HCEC 1CT (cell line): ENCODE measurements at places on chromosomes 11 and 22.
A peak's percentile ranks its signal among the peaks of the same experiment; 100 is the strongest.

- no peak for DNase-seq
Observed at GRCh38 chr11:90722552-90723190, 499.8 kb upstream of the CHORDC1 start.

DNA sequence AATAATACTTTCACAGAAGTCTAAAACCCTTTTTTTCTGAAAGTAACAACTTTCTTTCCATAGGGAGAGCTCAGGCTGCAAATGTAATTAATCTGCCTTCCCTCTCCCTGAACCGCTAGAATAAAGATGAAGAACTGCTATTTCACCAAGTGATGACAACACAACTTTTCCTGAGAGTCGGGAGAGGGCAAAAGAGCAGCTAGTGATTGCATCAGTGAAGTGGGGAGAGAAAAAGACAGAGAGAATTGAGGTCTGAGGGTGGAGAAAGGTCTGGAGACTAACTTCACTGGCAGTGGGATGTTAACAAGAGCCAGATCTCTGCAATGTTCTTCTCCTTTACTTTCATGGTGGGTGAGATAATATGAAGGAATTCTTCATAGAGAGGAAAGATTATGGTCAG lies 10.9 kb upstream of the MPEG1 start:
- no peak for DNase-seq

- no peak for DNase-seq
Observed at GRCh38 chr11:61536676-61537270, 28.2 kb downstream of the LRRC10B start.

DNA sequence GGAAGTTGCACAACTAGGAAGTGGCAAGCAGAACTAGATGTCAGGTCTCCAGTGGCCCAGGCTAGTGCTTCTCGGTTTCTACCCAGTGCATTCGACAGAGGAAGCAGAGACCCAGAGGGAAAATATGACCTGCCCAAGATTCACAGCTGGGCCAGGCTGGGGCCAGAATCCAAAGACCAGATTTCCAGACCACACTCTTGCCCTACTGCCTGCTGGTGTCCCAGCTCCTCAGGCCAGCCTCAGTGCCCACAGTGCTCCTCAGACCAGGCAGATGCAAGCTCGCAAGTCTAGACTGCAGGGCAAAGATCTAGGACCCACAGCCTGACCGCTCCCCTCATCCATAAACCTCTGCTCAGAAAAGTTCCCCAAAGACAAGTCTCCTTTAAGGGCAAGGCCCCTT lies 262.6 kb downstream of the BUD13 start:
- no peak for DNase-seq

GRCh38 chr22:42889304-42889703 lies 32.2 kb upstream of the ARFGAP3 start:
- DNase-seq: no peak

GRCh38 chr11:122633219-122633829 lies 22.2 kb upstream of the UBASH3B start:
- peak; percentile 81 for DNase-seq

GRCh38 chr11:120703358-120704152 lies 192.0 kb downstream of the GRIK4 start:
- DNase-seq: no peak

DNA sequence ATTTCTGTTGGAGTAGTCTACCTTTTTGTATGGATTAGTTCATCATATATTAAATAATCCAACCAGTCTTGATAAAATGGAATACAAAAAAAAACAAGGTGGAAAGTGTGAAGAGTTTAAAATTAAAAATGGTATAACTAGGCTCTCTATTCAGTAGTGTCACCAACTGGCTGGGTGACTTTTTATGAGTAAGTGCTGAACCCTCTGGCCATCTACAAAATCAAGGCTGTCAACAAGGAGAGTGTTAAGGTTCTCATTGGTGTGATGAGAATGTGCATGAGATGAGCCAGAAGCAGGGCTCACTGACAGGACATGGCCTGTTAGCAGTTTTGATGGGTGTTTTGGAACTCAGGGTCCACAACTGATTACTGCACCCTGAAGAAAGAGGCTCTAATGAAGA lies 343.2 kb downstream of the AASDHPPT start:
- DNase-seq: no peak

DNA sequence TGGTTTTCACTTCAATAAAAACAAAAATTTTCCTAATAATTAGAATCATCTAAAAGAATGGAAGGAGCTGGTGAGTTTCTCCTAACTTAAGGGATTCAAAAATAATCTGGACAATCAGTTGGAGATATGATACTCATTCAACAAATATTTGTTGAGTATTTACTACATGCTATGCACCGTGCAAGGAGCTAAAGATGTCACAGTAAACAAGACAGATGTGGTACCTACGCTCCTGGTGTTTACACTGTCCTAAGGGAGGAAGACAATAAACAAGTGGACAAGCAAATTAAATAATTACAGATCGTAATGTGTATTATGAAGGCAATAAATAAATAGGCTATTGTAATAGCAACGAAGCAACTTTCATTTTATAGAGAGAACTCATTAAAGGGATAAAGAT lies 9.9 kb upstream of the SPON1 start:
- DNase-seq: no peak

DNA sequence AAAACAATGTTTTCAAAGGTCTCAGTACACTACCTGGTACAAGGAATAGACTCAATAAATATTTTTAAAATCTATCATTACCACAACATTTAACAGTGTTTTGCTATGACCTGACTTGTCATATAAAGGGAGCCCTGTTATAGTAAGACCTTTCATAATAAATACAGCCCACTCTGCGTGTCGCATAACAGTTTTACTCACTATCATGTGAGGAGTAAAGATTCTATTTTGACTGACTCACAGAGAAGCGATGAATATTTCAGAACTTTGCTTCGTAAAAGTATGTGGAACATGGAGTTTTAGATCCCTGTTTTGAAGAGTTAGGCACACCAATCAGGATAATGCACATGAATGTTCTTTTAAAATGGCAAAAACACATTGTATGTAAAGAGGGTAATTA lies 531.2 kb downstream of the KCNA4 start:
- DNase-seq: peak; percentile 39

- DNase-seq: peak; percentile 69
Observed at GRCh38 chr22:41480397-41480735, 11.4 kb downstream of the ACO2 start.

GRCh38 chr11:120134931-120135228 lies 3.0 kb downstream of the TRIM29 start:
- no peak for DNase-seq

DNA sequence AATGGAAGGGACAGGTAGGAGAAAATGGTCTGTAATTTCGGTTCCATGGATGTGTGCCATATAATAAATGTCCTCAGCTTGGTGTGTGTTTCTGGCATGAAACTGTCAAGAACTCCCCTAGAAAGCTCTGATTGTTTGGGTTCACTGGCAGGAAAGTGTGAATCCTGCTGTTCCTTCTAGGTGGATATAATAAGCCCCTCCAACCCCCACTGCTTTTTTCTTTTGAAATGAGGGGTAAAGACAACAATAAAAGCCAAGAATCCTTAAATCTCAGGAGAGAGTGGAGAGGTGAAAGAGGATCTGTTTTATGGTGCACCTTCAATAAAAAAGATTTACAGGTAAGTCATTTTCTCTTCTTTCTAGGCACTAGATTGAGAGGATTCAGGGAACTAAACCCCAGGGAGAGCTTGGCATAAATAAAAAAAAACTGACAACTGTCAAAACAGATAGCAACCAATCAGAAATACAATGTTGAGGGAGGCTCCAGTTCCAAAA lies 74.9 kb downstream of the CACNG2 start:
- DNase-seq: no peak

GRCh38 chr11:22133776-22134175 lies 59.1 kb upstream of the ANO5 start:
- DNase-seq: no peak

GRCh38 chr11:27209562-27210005 lies 153.4 kb downstream of the CCDC34 start:
- DNase-seq: peak; percentile 82

GRCh38 chr11:102488208-102488607 lies 35.6 kb upstream of the TMEM123 start:
- no peak for DNase-seq

- DNase-seq: no peak
Observed at GRCh38 chr11:35682230-35683173, 19.9 kb downstream of the TRIM44 start.

GRCh38 chr11:8723711-8724110 lies 41.1 kb downstream of the RPL27A start:
- no peak for DNase-seq

DNA sequence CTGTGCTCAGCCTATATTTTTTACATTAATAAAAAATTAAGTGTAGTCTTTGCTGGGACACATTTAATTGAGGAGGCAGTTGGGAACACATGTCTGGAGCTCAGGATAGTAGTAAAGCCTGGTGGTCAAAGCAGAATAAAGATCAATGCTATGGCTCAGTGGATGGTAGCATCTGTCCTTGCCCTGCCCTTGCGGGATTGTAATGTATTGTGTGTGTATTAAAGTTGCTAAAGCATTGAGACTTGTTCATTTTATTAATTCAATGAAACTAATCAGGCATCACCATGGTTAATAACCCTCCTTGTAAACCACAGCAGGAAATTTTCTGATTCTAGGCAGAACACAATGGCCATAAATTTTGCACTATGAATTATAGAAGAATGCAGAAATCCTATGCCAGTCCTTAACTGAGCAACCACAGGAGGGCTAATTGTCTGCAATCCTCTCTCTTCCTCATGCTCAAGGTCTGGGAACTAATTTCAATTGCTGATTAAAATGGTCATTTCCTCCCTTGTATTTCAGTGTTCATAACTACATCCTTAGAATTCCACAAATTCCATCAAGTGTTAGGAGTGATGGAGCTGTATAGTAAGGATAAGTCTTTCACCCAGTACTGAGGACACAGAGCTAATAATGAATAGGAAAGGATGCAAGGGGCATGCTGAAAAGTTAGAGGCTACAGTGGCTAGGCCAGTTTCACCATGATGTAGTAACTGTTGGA lies 403.2 kb upstream of the DDI1 start:
- DNase-seq: peak; percentile 34

DNA sequence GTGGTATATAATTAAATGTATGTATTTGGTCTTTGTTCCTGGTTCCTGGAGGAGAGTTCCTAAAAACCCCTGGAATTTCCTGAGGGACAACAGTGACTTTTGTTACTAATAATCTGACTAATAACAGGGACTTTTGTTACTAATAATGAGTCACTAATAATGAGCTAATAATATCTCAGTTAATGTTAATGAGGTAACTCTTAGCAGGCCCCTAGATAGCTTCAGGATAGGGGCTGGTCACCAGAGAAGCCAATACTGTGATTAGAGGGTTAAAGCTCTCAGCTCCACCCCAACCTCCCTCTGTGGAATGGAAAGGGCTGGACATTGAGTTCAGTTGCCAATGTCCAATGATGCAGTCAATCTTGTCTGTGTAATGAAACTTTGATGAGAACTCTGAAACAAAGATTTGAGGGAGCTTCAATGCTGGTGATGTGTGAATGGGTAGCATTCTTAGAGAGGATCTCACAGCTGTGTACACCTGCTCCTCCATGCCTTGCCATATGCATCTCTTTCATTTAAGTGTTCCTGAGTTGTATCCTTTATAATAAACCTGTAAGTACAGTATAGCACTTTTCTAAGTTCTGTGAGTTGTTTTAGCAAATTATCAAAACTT lies 1431.4 kb upstream of the TENM4 start:
- DNase-seq: no peak

DNA sequence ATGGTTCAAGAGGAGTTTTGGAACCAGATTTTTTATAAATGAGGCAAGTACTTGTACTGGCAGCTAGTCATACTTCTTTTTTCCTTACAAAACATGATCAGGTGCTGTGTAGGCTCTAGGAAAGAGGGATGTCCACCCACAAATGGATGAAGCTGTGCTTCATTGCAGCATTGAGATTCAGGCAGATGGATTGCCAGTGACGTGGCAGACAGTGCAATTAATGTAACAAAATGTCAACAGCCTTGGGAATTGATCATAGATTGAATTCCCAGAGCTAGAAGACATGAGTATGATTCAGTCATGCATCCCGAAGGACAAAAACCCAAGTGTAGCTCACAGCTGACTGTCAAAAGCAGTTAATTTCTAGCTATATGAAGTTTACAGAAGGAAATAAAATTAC lies 99.2 kb upstream of the RASSF10 start:
- DNase-seq: no peak

DNA sequence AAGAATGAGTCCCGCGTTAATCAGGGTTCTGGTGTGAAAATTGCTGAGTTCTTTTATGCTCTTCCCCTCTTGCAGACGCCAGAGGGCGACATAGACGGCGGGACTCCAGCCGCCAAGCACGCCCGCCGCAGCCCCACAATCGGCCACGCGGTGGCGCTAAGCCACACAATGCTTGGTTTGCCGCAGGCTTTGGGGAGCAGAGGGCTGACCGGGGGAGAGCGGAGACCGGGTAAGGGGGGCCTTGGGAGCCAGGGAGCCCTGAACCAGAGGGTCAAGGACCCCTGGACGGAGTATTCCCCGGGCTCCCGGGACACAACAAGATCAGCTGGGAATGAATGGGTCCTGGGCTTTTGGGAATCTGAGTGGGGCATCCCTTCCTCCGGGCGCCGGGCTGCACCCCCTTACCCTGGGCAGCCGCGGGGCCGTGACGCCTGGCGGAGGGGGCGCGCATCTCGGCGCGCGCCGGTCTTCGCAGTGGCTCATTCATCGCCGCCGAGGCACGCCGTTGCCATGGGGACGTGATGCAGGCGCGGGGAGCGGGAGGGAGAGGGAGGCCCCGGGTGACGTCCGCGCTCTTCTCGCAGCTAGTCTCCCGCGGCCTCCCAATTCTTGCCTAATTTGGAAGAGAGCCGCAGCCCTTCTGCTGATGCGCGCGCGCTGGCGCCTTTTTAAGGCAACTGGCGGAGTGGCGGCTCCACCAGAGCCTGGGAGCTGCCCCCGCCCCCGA lies 12.2 kb upstream of the NPAS4 start:
- DNase-seq: peak; percentile 98

DNA sequence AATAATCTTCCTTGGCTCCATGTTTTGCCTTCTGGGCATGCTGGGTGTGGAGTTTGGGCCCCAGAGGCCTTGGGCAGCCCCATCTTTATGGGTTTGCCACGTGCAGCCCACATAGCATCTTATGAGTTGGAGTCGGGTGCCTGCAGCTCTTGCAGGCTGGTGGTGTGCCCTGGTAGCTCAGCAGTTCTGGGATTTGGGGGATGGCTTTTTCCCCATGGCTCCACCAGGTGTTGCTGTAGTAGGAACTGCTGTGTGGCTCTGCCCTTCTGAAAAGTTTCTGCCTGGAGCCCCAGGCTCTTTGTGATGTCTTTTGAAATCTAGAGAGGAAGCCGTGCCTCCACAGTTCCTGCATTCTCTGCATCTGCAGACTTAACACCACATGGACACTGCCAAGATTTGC lies 16.8 kb downstream of the EED start:
- DNase-seq: no peak

DNA sequence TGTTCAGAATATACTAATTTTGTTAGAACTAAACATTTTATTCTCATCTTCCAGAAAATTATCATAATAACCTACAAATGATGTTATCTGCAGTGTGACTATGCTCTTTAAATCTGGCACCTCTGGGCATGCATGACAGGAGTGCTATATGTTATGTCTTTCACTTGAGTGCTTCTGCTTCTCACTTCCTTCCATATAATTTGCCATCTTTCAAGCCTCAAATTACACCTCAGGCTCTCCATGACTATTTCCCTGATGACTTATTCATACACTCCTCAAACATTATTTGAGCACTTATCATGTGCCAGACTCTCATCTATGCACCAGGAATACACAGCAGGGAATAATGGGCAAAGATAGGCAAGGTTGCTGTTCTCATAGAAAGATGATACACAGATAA lies 219.3 kb upstream of the POU2AF2 start:
- DNase-seq: no peak
